NCI-H2171 treated with DMSO at 0.1 percent for 48 hours (cell line): ENCODE measurements at places on chromosomes 5 and 9.

GRCh38 chr9:88174324-88174723 lies 36.0 kb upstream of the SPATA31C2 start:
- no peak for DNase-seq

- DNase-seq, result no peak
These were observed 1.8 kb upstream of the MAML1 start for GRCh38 chr5:179730852-179731251.

GRCh38 chr5:134758176-134758503 lies 439 bp upstream of the DDX46 start:
- no peak for DNase-seq

- DNase-seq, result no peak
These were observed 471.7 kb upstream of the TYRP1 start for GRCh38 chr9:12221470-12221869.

- DNase-seq, result no peak
These were observed 34.8 kb downstream of the FKBP15 start for GRCh38 chr9:113186137-113186755.
